ELF-1 (cell line): ENCODE measurements at places on chromosomes 3 and 15.

DNA sequence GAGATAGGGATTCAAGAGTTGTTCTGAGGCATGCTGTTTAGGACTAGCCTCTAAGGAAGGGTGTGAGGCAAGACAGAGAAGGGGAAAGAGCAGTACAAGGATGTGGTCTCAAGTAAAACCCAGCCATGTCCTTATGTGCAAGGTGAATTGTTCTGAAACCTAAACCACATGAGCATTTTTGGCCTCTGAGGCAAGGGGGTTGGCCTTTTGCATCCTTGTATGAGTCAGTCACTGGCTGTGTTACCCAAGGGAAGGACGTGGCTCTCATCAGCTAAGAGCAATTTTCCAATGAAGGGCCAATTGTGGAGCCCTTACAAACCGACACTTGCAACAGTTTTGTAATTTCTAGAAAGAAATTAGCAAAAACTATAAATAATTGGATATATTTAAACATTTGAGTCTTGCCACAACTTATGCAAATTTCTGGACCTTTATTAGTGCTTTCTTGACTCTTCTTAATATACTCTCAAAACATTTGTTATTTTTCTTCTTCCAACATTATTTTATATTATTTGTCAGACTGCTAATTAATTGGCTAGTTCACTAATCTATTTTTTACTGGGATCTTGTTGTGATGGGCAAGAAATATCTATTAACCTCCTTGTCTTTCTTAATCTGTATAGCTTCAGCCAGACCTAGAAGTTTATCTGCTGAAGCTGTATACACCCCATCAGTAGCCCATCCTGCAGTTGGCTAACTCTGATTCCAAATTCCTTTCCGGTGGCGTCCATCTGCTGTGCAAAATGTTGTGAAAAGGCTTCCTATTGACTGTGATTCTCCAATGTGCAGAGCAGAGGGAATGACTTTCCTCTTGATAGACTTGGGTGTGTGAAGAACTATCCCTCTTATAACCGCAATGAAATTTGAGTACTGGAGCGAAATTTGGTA, 97.7 kb upstream of the P2RY1 start:
- DNase-seq: no peak

- DNase-seq: no peak
These were observed 22.3 kb downstream of the MYO1E start for GRCh38 chr15:59350421-59350732.

- no peak for DNase-seq
These were observed 63.5 kb downstream of the DNAH1 start for GRCh38 chr3:52379610-52380009.

DNA sequence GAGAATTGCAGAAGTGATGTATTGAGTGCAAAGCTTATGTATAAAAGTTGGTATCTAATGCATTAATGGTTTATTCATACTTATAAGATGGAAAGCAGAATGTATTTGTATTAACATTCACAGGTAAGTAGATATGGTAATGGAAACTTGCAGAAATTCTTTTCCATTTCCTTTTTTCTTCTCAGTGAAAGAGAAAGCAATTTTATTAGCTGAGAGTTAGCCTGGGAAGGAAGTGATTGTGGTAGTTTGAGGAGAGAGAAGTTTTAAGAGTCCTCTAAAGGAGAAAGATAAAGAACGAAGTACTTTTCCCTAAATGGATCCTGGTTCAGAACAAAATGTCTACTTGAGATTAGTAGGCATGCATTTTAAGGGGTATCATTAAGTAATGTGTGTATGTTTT, 60.1 kb upstream of the OSTN start:
- no peak for DNase-seq

- peak; percentile 36 for DNase-seq
These were observed 23.5 kb downstream of the ZNF80 start for GRCh38 chr3:114213627-114214541.
